ENCODE measurements at places on chromosomes 16 and 17. TPM values are rescaled to one million over a fixed set of nuclear protein-coding genes. Genes with fewer than 3 reads are reported as not detected.

The PDK2 gene
- total RNA-seq: 9.5 TPM

The WSCD1 gene
- total RNA-seq: 0.35 TPM

The KCNH4 gene
- 0.24 TPM for total RNA-seq

The C1QL1 gene
- total RNA-seq: 3.8 TPM

The SLC4A1 gene
- not detected for total RNA-seq

The LAT gene
- 0.77 TPM for total RNA-seq

The SLFN14 gene
- total RNA-seq: not detected

The GRIN2A gene
- 0.32 TPM for total RNA-seq

The TPSAB1 gene
- total RNA-seq: not detected

The KRT23 gene
- not detected for total RNA-seq

The TBC1D3E gene
- total RNA-seq: not detected

The CIBAR2 gene
- not detected for total RNA-seq

The GPT2 gene
- total RNA-seq: 10.8 TPM

The CXCL16 gene
- total RNA-seq: 10.7 TPM

The CCL3 gene
- total RNA-seq: not detected

The KCNG4 gene
- total RNA-seq: 3.5 TPM

The EIF3C gene
- 186 TPM for total RNA-seq

The ACSM2B gene
- not detected for total RNA-seq

The CALB2 gene
- total RNA-seq: 0.67 TPM

DNA sequence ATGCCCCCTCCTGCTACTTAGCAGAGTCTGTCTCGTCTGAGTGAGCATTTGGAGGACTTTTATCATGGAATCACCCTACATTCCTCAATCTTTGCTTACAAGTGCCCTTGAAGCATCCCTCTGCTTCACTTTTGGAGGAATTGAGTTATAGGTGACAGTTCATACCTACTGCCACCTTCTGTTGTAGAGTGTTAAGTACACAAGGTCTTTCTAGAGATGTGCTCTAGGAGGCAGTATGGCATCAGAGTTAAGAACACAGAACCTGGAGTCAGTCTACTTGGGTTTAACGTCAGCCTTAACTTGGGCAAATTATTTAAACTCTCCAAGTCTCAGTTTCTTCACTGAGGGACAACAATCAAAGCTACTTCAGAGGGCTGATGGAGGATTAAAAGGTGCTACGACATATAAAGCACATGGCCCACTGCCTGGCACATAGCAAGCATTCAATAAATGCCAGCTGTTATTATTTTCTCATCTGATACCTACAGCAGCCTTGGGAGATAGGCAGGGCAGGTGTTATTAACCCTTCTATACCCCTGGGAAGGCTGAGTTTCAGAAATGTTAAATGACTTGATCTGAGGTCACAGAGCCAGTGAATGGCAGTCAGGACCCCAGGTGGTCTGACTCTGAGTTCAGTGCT lies 62.2 kb downstream of the UTP18 start:
- peak; percentile 76 for DNase-seq

DNA sequence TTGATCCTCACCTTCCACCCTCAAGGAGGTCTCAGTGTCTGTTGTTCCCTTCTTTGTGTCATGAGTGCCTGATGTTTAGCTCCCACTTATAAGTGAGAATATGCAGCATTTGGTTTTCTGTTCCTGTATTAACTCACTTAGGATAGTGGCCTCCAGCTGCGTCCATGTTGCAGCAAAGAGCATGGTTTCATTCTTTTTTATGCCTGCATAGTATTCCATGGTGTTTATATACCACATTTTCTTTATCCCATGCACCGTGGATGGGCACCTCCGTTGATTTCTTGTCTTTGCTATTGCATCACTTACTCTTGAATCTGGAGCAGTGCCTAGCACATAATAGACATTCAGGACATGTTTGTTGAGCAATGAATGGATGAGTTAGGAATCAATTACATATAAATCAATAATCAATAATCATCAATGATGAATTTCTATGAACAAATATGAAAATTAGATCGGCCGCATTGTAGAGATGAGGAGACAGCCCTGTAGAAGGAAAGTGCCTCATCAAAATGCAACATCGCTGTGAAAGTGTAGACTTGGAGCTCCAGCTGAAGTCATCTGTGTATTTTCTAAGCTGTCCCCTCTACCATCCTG lies 129.5 kb downstream of the PRKCB start:
- DNase-seq: no peak

DNA sequence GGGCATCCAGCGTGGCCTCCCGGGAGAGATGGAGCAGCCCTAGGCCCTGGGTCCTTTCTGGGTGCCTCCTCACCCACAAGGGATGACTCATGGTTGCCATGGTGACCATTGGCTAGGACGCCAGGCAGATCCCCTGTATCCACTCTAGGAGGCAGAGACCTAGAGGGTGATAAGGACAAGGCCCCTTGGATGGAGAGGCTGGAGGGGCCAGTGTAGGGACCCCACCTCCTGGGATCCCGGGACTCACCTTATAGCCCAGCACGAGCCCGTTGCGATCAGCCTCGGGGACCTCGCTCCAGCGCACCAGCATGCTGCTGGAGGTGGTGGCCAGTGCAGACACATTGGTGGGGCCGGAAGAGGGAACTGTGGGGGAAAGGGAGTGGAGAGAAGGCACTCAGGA lies 82.2 kb upstream of the CDC42EP4 start:
- DNase-seq: no peak

GRCh38 chr17:8021565-8022359 lies 17.1 kb upstream of the ALOX15B start:
- DNase-seq: no peak

DNA sequence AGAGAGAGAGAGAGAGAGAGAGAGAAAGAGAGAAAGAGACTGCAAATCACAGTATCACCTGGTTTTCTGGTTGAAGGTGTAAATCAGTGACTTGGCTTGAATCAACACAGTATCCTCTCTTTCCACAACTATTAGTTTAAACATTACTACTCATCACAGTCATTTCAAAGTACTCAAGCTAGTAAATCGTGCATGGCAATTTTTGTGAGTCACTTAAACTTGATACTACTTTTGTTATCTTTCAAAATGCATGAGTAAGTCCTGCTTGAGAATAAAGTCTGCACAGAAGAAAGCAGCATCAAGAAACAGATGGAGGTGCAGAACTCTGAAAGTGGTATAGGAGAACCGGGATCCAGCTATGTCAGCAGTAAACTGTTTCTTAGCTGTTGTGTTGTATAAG lies 535.4 kb downstream of the CDH8 start:
- DNase-seq: no peak

GRCh38 chr16:56042416-56042815 lies 148.9 kb upstream of the GNAO1 start:
- DNase-seq: no peak

DNA sequence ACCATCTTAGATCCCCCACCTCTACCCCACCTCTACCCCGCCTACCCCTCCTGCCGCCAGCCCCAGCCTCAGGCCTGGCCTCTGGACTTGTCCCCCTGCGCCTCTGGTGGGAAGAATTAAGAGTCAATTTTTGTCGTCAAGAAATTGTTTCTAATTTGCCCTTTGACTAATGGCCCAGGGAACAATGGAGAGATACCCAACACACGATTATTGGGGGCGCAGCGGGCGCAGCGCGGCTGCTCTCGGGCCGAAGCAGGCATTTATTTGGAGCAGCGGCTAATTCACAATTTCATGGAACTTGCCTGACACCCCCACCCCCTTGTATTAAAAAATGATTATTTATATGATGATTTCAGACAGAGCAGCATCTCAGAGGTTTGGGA lies 4.4 kb upstream of the BAHCC1 start:
- DNase-seq: no peak

DNA sequence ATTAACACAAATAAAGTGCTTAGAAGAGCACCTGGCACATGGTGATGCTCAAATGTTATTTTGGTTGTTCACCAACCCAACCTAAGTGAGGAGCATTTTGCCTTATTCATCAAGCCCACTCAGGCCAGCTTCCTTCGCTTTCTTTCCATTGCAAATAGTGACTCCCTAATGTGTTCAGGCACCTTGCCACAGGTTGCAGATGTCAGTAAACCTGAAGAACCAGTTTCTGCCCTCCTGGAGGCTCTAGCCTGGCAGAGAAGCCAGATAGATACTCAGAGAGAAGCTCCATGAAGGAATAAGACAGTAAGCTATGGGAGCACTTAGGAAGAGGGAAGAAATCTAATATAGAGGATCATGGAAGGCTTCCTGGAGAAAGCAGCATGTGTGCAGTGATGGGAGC lies 23.9 kb downstream of the GPR139 start:
- no peak for DNase-seq

DNA sequence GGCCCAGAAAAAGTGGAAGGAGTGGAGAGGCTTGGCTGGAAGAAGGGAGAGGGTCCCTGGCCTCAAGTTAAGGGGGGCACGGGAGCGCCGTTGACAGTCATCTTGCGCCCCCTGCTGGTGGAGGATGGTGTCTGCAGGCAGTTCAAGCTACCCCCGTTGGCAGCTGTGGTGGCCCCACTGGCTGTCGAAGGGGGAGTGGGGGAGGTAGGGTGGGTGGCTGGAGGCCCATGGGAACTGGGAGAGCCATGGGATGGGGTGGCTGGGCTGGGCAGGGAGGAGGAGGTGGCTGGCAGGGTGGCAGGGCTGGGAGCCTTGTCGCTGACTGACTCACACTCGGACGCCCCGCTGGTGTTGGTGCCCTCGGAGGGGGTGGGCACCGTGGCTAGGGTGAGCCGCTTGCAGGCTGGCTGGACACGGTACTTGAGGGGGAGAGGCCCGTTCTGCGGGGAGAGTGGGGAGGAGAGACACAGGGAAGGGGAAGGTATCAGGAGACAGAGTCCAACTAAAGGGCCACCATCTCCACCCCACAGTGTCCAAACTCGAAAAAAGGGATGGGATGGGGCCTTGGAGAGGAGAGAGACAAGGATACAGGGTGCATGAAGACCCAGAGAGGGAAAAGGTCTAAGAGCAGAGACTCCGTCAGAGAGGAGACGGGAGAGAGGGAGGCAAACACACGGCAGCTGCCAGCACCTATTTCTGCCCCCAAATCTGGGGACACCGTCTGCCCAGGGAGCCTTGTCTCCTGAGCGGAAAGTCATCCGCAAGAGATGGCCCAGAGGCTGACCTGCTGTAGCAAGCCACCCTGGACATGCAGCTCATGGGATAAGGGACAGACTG lies 5.2 kb downstream of the CISD3 start:
- peak; percentile 58 for DNase-seq

- no peak for DNase-seq
Measured at GRCh38 chr16:88844419-88845036, 12.2 kb downstream of the GALNS start.

- DNase-seq: no peak
Measured at GRCh38 chr17:75824666-75825065, 19.5 kb downstream of the UNC13D start.

DNA sequence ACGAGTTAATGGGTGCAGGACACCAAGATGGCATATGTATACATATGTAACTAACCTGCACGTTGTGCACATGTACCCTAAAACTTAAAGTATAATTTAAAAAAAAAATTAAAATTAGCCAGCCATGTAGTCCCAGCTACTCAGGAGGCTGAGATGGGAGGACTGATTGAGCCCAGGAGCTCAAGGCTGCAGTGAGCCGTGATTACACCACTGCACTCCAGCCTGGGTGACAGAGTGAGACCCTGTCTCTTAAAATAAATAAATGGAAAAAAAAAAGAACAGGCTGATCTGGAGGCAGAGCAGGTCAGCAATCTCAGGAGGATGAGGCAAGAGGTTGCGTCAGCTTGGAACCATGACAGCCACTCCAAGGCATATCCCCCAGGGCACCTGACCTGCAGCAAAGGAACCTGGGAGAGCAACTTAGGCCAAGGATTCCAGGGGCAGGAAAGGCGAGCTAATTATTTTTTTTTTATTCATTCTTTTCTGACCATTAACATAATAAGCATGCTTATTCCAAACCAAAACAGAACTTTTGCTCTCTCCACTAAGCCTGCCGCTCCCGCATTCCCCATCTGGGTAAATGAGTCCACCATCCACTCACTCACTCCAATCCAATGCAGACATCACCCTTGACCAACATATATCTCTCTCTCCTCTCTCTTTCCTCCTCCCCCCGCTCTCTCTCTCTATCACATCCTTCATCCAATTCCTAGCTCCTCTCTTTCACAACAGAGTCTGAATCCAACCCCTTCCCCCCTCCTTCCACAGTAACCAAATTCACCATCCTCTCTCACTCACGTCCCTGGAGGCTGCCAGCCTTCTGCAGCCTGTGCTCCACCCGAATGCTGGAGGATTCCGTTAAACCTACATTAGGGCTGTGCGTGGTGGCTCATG lies 47.7 kb downstream of the TK2 start:
- no peak for DNase-seq

- peak; percentile 59 for DNase-seq
Measured at GRCh38 chr16:13036600-13036999, 135.2 kb downstream of the SHISA9 start.

- peak; percentile 98 for DNase-seq
Measured at GRCh38 chr17:28812091-28812747, 30.4 kb downstream of the FAM222B start.

- no peak for DNase-seq
Measured at GRCh38 chr17:16945136-16945482, 26.8 kb downstream of the TNFRSF13B start.

- no peak for DNase-seq
Measured at GRCh38 chr17:72334205-72334604, 213.4 kb downstream of the SOX9 start.

DNA sequence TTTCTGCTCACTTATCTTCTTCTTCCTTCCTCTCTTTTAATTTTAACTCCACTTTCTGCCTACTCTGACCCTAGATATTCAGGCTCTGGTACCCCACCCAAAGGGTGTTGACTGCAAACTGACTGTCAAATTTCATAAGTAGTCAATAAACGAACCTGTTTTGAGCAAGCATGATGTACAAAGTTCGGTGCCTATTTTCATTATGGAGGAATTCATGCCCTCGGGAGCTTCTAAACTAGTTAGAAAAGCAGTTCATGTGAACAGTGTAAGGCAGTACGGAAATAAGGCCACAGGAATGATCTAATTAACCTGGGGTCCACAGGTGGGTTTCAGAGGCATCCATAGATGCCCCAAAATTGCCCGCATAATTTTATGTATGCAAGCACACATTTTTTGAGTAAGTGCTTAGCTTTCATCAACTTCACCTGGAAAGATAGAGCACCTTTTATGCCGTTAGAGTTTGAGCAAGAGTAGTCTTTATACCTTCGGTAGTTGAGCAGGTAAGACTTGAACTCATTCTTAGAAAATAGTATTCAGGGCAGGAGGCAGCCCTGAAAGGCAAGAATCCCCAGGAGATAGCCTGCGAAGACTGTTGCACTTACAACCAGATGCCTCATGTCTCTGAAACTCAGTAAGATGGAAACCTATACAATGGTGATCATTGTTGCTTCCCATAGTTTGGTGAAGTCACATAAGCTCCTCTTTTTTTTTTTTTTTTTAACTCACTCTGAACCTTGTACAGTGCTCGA lies 36.6 kb upstream of the TBX2 start:
- DNase-seq: peak; percentile 86

- DNase-seq: no peak
Measured at GRCh38 chr17:78332991-78333390, 26.9 kb downstream of the SOCS3 start.

Measured in SK-MEL-5 (cell line).